ENCODE measurements at places on chromosomes 5 and 9.

DNA sequence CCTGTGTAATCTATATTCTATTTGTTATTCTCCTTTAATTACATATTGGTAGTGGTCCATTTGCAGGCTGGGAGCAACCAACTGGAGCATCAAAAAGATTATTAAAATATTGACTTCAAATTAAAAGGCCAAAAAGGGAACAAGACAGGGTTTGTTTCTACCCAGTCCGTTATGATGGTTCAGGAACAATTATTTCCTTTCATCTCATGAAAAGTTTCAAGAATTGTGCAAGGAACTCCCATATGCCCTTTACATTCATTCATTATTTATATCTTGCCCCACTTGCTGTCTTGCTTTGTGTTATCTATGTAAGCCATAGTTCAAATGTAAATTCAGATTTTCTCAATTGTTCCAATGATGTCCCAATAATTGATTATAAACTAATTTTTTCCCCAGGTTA, 58.7 kb upstream of the TLE1 start:
- DNase-seq, result no peak

- DNase-seq, result no peak
These were observed 42.6 kb downstream of the ADAMTSL1 start for GRCh38 chr9:18516514-18516913.

DNA sequence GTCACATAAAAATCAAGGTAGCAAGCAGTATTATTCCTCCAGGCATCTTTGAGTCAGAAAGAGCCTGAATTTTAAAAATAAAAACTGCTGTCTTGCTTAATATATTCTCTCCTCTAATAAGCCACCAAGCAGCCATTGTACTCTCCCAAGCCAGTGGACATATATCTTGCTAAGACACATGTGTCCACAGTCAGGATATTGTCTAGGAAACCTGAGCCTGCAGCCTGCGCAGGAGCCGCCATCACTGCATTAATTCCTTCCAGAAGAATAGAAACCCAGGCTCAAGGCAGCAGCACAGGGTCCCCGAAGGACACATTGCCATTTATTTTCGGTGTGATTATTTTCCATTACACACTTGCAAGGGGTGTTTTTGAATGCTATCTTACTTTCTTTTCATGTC, 345.3 kb downstream of the ARHGEF28 start:
- no peak for DNase-seq

DNA sequence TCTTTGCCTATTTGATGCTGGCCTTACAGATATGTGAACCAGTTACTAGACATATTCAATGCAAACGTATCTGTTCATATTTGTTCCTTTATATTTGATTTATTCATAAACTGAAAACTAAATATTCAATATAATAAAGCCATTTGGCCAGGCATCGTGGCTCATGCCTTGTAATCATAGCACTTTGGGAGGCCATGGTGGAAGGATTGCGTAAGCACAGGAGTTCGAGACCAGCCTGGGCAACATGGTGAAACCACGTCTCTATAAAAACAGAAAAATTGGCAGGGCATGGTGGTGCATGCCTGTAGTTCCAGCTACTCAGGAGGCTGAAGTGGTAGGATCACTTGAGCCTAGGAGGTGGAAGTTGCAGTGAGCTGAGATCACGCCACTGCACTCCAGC, 49.2 kb upstream of the CTNNAL1 start:
- DNase-seq, result no peak

DNA sequence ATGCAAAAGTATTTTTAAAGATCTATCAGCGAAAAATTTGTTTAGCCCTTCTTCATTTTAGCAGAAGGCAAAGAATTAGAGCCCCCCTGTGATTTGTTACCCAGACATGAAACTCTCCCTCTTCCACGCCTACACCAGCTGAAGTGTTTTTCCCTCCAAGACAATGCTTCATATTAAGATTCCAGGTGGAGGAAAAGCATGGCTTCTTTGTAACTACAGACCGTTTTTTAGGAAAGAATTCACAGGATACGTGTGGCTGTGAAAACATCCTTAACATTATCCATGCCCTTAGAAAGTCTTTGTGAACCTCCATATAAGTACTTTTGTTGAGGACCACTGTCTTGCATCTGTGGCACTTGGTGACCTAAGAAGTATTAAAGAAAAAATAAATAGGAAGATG, 121.8 kb upstream of the MTAP start:
- DNase-seq, result no peak

DNA sequence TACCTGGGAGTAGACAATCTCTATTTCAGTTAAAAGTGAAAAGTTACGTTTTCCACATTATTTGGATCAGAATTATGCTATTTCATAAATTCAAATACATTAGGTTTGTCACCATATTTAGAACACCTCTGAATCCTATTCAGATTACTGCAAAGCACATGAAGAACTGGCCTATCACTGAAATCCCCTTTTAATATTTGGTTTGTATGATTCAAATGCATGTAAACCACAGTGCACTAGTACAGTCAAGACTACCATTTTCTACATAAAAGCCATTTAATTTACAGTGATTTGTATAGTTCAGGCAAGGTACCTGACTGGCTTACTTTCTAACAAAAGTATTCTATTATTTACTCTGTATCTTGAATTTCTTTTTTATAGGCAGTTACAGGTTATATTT, 212.5 kb downstream of the MEF2C start:
- no peak for DNase-seq
